ENCODE measurements at places on chromosomes 5 and 9.

- no peak for DNase-seq
These were observed 1.6 kb upstream of the PAPPA start for GRCh38 chr9:116151966-116152381.

DNA sequence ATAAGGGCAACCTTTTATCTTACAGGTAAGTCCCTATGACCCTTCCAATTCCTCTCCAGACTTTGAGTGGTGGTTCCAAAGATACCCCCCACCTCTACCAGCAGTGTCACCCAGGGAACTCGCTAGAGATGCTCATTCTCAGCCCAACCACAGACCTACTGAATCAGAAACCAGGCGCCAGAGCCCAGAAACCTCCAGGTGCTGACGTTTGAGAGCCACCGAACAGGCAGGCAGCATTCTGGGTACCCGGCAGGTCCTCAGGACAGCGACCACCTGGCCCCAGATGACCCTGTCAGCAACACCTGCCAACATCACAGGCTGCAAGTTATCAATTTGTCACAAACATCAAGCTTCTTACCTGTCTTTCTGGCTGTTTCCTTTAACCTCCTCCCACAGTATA, 19.5 kb downstream of the RAPGEF1 start:
- no peak for DNase-seq

DNA sequence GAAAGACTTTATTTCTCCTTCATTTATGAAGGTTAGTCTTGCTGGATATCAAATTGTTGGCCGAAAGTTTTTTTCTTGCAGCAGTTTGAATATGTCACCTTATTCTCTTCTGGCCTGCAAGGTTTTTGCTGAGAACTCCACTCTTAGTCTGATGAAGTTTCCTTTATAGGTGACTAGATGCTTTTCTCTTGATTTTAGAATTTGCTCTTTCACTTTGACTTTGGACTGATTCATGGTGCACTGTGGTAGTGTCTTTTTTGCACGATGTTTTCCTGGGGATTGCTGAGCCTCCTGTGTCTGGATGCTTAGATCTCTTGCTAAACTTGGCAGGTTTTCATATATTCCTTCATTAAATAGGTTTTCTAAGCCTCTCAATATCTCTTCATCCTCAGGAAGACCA, 12.4 kb downstream of the AHRR start:
- DNase-seq, result no peak

GRCh38 chr9:18346745-18347144, 127.2 kb upstream of the ADAMTSL1 start:
- DNase-seq, result no peak

GRCh38 chr5:113520429-113520828, 6.9 kb downstream of the YTHDC2 start:
- DNase-seq, result no peak

GRCh38 chr5:99010294-99010693, 81.5 kb upstream of the CHD1 start:
- no peak for DNase-seq

- DNase-seq, result no peak
These were observed 1.7 kb upstream of the TOPORS start for GRCh38 chr9:32554107-32554506.

- DNase-seq, result no peak
These were observed 78.3 kb downstream of the PARP8 start for GRCh38 chr5:50744776-50745175.

GRCh38 chr5:53815471-53815870, 255.0 kb downstream of the NDUFS4 start:
- DNase-seq, result no peak

DNA sequence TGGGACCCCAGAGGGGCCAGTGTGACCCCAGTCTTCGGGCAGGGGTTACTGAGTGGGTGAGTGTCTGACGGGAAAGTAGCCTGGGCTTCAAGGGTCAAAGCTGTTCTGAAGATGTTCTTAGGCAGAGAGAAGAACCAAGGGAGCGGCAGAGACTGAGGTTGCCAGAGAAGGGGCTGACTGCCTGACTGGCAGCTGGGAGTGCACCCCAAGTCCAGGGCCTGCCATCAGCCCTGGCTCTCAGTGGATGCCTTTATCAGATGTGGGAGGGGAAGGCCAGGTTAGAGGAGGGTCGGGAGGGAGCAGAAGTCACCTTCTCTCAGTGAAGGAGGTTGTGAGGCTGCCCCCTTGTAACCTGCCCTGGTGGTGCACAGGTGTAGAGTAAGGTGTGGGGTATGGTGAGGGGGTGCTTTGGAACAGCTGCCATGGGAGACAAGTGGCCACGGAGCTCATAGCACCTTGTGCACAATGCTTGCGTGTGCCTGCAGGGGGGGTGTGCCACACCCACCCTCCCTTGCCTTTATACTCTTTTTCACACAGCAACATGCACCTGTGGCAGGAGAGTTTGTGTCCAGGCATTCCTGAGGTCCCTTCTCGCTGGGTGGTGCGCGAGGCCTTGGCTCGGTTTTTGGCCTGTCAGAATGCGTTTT, 18.9 kb downstream of the RALGPS1 start:
- DNase-seq, result no peak

- DNase-seq, result no peak
These were observed 22.1 kb upstream of the RARS1 start for GRCh38 chr5:168464214-168464613.

DNA sequence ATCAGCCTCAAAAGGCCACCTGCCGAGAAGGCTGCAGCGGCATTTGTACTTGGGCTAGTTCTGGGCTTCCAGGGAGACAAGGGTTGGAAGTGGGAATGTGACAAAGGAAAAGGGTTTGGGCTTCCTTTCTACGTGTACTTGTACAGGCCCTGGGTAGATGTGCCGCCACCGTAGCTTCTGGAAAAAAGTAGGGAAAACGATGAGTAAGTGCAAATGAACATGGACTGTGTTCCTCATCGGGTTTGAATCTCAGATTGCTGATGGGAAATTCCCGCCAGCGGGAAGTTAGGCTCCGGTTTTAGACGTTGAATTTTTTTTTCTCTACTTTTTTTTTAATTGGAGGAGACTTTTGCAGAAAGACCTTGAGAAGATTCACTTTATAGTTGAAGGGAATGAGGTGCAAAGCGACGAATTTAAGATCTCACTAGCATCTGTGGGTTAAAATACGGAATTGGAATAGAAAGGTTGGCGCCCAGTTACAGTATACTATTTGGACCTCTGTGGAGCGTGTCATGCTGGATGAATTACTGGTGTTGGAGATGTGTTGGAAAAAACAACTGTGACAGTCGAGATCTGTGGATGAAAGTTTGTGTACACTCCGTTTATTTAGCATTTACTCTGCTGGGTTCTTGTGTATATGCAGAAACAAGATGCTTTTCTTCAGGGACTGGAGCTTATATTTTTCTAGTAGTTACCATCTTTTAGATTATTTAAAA, 1.2 kb downstream of the G3BP1 start:
- no peak for DNase-seq

- DNase-seq, result no peak
These were observed 81.6 kb downstream of the KCNIP1 start for GRCh38 chr5:170585273-170585948.

GRCh38 chr5:72720205-72720604, 96.3 kb upstream of the TNPO1 start:
- no peak for DNase-seq

DNA sequence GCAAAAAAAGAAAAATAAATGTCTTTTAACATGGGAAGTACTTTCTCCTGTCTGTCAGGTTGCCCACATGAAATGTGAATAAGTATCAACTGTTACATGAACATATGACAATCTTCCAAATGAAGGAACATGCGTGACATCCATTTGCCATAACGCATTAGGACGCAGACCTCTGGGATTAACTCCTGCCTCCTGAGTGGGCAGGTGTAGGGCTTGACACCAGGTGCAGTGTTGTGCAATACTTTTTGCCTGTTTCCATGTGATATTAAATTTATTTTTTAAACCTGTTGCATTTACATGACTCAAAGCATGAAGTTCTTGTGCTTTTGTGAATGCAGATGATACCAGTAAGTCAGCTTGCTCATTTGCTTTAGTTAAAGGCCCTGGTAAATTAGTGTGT, 8.7 kb upstream of the TMEM141 start:
- DNase-seq, result no peak

DNA sequence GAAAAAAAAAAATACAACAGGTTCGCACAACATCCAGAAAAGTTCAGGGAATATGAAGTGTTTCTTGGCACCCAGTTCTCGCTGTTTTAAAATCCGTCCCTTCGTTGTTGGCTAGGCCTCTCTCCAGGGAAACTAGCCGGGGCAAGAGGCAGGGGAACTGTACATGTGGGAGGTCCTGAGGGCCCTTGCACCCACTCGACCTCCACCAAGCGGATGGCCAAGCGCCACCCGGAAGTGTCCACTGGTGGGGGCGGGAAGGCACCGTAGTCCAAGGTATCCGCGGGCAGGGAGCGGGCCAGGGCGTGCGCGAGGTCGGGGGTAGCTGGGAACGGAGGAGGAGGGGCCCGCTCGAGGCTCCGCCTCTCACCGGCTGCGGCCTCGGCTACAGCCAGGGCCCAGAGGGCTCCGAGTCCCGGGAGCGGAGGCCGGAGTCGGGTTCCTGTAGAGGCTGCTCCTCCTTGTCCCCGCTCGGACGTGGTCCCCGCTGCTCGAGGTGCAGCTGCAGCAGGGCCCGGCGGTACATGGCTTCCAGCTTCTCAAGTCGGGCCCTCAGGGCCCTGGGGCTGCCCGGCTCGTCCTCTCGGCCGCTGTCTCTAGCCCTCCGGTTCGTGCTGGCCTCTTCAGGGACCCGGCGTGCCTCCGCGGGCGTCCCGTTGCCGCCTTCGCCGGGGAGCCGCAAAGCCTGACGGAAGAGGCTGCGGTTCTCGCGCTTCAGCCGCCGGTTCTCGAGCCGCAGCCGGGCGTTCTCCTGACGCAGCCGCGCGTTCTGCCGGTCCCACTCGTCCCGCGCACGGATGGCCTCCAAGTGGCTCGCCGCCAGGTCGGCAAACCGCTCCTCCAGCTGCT, 720 bp downstream of the TUSC1 start:
- DNase-seq, result peak; percentile 9

- DNase-seq, result no peak
These were observed 19.9 kb upstream of the KCNIP1 start for GRCh38 chr5:170483701-170484458.

GRCh38 chr9:33843312-33843961, 26.5 kb downstream of the UBE2R2 start:
- no peak for DNase-seq

GRCh38 chr5:5422819-5423515, 490 bp downstream of the ICE1 start:
- no peak for DNase-seq

- DNase-seq, result no peak
These were observed 45.4 kb downstream of the PTTG1 start for GRCh38 chr5:160466889-160467554.

DNA sequence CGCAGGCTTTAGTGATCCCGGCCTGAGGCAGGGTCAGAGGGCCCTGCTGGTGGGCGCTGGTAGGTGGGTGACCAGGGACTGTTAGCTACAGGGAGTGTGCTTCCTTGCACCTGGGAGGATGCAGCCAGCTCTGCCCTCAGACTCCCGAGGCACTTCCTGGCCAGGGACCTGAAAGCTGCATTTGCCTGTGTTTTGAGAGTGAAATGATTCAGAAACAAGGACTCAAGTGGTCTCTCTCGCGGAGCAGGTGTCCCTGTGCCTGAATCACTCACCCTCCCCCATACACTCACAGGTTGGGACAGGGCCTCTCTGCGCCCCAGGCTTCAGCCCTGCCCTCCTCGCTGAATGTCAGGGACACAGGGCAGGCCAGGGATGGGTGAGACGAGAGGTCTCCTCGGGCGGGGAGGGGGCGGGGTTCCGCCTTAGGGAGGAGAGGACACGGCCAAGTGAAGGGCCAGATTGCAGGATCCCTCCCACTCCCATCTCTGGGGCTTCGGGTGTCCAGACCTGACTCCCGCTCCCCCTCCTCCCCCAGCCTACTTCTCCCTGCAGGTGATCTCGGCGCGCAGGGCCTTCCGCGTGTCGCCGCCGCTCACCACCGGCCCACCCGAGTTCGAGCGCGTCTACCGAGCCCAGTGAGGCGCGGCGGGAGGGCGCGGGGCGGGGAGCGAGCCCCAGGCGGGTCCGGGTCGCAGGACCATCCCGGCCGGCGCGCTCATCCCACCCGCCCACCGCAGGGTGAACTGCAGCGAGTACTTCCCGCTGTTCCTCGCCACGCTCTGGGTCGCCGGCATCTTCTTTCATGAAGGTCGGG, 1.5 kb downstream of the LTC4S start:
- no peak for DNase-seq

DNA sequence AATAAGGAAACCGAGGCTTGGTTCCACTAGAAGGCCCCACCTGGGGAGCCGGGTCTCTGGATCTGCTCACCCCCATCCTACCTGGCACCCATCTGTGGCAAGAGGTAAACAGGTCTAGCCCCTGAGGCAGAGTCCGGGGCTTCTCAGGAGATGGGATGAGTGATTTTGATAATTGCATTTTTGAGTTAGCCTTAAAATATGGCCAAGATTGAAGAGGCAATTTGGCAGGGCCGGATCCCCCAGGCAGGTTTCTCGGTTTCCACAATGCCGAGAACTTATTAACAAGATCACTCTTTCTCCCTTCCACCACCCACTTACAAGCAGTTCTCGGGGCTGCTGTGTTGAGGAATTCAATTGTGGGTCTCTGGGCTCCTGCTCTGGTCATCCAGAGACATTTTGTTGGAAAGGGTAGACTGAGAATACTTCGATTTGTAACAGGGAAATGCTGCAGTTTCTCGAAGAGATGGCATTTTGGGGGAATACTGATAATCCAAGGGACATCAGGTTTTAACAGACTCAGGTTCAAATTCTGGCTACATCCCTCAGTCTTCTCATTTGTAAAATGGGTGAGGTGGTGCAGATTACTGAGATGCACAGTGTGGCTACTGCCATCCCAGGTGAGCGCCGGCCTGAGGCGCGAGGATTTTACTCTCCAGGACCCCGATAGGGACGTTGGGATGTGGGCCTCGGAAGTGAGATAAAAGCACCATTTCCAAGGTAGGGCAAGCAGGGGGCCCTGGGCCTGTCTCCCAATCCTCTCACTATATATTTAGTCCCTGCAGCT, 194.2 kb downstream of the CDK5RAP2 start:
- DNase-seq, result no peak

GRCh38 chr9:97911970-97912369, 10.3 kb downstream of the TRMO start:
- DNase-seq, result no peak

DNA sequence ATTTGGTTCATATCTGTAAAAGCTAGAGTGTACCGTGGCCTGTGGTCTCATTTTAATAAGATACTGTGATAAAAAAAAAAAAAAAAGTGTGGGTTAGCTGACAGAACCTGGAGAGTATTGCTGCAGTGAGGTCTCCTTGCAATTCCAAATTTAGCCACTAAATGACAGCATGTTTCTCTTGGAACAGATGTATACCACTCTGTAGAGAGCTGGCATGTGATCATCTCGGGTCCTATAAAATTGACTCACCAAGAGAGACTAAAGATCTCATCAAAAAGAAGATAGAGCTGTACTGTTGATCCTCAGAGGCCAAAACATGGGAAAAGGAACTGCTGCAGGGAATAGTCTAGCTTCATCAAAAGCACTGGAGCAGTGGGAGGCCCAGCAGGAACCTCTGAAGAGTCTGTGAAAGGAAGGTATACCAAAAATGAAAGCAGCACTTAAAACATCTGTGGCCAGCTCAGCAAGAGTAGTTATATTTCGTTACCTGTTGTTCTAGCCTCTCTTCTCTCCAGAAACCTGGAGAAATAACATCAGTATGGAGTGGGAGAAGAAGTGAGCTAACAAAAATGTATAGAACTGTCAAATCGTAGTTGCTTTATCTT, 826.8 kb downstream of the EFNA5 start:
- no peak for DNase-seq

Data from smooth muscle cell of the brain vasculature (primary cell).